ENCODE measurements at places on chromosomes 3 and 15. TPM values are rescaled to one million over a fixed set of nuclear protein-coding genes. Genes with fewer than 3 reads are reported as not detected.
A peak's percentile ranks its signal among the peaks of the same experiment; 100 is the strongest.

PRRT3 gene
- 1.2 TPM for total RNA-seq

DNA sequence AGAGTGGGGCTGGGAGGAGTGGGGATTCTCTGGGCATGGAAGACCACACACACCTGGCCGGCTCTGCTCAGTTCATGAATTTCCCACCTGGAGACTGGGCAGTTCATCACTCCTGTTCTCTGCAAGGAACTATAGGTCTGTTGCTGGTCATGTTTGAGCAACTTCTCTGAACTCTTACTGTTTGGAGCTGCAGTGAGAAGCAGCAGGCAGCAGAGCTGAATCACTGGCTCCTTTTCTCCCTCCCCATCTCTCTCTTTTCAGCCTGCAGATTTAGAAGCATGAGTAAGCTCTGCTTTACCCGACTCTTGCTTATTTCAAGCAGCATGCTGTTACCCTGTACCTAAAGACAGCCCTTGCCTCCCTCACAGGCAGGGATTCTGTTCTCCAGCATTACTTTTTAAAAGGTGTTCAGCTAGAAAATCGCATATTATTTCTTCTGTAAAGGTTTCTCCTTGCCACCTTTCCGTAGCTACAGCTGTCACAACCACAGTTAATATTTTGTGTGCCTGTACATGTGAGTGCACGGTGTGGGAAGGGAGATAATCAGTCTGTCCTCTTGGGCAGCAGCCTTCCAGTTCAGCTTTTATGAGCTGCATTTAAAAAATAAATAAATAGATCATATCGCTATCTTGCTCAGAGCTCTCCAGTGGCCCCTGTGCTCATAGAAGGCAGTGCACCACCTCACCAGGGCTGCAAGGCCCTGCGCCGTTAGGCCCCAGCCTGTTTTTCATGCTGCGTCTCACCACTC, 131.6 kb downstream of the CHCHD6 start:
- H3K27me3 ChIP-seq = no peaks in the 10 kb centered on the region
- no peak overlapping the region for H3K4me3 ChIP-seq
- no peaks in the 10 kb centered on the region for H3K4me1 ChIP-seq
- no peak overlapping the region for H3K27ac ChIP-seq
- no peak for DNase-seq

GRCh38 chr15:51386029-51386428, 44.6 kb downstream of the GLDN start:
- DNase-seq = no peak
- H3K27me3 ChIP-seq = no peaks in the 10 kb centered on the region
- H3K4me1 ChIP-seq = no peaks in the 10 kb centered on the region
- no peak overlapping the region for H3K4me3 ChIP-seq

- peak within 1 kb of the TSS; percentile 79 for H3K4me3 ChIP-seq
- H3K36me3 ChIP-seq = no peaks in the 10 kb centered on the region
- DNase-seq = peak; percentile 78
- peaks cover 5% of the 10 kb centered on the region for H3K4me1 ChIP-seq
These were observed at the start of gene PLOD2 for GRCh38 chr3:146160964-146161662. TSS of gene PLOD2 (minus strand) at chr3:146161184. CDS start at chr3:146160989, 195 bp downstream.

DNA sequence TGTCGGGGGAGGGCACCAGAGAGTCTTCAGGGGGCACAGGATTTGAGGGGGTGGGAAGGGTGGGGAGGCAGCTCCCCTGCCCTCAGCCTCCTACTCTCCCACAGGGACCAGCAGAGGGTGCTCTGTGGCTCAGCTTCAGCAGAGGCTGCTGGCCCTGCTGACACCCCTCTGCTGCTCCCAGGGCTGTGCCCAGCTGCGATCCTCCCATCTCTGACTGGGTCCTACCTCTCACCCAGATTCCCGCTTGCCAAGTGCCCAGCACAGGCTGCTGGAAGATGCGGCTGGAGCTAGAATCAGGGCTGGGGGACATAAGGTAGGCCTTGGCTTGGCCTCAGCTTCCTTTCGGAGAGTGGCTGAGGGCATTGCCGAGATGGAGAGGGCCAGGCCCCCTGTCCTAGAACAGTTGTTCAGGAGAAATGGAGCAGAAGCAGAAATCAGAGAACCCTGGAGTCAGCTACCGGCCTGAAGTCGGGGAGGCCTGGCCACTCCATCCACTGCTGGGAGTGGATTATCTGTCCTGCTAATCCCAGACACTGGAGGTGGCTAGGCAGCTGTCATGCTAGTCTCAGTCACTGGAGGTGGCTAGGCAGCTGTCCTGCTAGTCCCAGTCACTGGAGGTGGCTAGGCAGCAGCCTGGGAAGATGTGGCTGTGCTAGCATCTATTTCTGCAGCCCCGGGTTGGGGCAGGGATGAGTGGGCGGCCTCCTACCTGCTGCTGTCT, 3.9 kb downstream of the GRM2 start:
- H3K27me3 ChIP-seq = no peaks in the 10 kb centered on the region
- no peak overlapping the region for H3K27ac ChIP-seq
- H3K4me1 ChIP-seq = peaks cover 6% of the 10 kb centered on the region
- no peaks in the 10 kb centered on the region for H3K36me3 ChIP-seq

DNA sequence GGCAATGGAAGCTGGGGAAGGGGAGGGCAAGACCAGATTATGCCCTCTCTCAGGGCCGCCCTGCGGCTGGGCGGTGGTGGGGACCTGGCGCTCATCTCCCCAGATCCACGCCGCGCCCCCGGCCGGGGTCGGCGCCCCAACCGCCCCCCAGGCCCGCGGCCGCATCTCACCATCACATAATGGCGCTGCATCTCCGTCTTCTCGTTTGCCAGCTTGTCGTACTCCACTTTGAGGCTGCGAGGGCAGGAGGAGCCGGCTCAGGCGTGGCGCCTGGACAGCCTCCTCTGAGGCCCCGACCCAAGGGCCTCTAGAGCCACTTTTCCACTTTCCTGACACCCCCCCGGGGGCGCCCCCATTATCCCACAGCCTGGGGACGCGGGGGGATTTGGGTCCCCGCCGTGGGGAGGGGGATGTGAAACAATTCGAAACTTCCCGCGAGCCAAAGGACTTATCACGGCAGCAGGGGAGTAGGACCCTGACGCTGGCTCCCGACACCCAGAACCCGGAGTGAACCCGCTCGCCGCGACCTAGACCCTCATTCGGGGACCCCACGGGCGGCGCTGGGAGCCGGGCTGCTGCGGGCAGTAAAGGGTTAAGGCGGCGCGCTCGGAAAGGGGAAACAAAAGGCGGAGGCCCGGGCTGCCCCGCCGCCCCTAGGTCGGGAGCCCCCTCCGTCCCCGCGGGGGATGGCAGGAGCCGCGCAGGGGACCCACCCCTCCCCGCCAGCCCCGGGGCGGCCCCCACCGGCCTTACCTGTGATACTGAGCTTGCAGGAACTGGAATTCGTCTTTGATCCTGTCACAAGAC, 2.1 kb downstream of the TLE3 start:
- no peaks in the 10 kb centered on the region for H3K36me3 ChIP-seq
- no peak for DNase-seq
- H3K4me3 ChIP-seq = peak overlapping the region; percentile 68
- H3K27me3 ChIP-seq = no peaks in the 10 kb centered on the region

DNA sequence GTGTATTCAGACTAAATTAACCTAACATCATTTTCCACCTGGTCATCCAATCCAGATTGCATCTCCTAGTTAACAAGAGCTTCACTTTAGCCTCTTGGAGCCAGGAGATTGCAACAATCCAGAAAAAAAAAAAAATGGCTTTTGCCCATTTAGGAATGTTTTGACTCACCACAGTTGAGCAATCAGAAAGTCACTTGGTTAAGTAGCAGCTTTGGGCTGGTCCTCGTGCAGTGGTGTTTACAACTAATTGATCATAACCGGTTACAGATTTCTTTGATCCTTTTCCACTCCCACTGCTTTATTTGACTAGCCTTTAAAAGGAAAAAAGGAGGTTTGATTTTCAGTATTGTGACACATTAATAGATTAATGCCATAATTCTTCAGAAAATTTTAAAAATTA, 688.8 kb upstream of the CCDC54 start:
- H3K27ac ChIP-seq = no peak overlapping the region
- no peak for DNase-seq
- no peaks in the 10 kb centered on the region for H3K4me1 ChIP-seq
- no peaks in the 10 kb centered on the region for H3K36me3 ChIP-seq
- H3K27me3 ChIP-seq = no peaks in the 10 kb centered on the region

PLA2G4E gene
- not detected for total RNA-seq

DNA sequence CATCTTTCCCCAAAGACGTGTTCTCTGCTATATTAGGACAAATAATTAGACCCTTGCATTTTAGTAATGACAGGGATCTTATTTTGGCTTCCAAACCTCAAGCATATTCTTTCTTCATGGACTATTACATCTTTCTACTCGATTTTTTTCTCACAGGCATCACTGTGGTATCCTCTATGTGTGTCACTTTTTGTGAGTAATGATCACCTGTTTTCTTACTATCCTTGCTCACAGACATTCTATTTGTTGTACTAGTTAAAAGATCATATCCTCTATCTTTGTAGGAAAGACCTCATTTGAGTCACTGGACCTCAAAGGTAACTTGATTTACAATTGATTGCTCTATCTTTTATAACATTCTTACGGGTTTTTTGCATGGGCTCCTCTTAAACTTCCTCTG, 6.8 kb downstream of the C3orf80 start:
- DNase-seq = no peak
- no peak overlapping the region for H3K4me3 ChIP-seq
- no peak overlapping the region for H3K27ac ChIP-seq
- peaks cover 7% of the 10 kb centered on the region for H3K27me3 ChIP-seq
- H3K4me1 ChIP-seq = no peaks in the 10 kb centered on the region

DNA sequence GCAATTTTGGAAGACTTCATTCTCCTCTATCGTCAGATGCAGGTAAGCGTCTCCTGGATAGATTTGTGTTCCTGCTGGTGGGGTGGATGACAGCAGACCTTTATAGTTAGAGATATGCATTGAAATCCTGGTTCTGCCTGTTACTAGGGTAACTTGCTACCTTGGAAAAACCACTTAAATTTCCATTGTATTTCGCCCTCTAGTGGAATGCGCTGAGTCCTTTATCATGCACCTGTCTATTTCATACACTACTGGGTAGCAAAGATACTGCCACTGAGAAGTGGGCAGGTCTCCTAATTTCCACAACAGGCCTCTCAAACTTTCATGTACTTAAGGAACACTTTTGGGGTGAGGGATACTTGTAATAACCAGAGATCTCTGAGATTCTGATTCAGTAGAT, 209.5 kb upstream of the SUCLG2 start:
- H3K4me3 ChIP-seq = no peak overlapping the region
- no peaks in the 10 kb centered on the region for H3K4me1 ChIP-seq
- H3K27me3 ChIP-seq = no peaks in the 10 kb centered on the region
- DNase-seq = no peak

DNA sequence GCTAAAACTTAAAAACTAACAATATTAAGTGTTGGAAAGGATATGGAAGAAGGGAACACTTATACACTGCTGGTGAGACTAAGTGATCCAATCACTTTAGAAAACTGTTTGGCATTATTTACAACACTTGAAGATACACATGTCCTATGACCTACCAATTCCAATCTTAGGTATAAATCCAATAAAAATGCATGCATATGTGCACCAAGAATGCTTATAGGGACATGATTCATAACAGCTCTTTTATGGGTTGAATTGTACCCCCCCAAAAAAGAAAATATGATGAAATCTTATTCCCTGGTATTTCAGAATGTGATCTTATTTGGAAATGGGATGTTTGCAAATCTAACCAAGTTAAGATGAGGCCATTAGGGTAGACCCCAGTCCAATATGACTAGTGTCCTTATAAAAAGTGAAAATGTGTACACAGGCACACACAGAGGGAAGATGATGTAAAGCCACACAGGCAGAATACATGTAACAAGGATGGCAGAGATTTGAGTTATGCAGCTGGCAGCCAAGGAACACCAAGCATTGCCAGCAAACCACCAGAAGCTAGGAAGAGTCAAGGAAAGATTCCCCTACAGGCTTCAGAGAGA, 15.3 kb downstream of the CCR8 start:
- no peak for DNase-seq
- H3K36me3 ChIP-seq = no peaks in the 10 kb centered on the region
- no peaks in the 10 kb centered on the region for H3K27me3 ChIP-seq

CALML4 gene
- total RNA-seq = 0.88 TPM

DNA sequence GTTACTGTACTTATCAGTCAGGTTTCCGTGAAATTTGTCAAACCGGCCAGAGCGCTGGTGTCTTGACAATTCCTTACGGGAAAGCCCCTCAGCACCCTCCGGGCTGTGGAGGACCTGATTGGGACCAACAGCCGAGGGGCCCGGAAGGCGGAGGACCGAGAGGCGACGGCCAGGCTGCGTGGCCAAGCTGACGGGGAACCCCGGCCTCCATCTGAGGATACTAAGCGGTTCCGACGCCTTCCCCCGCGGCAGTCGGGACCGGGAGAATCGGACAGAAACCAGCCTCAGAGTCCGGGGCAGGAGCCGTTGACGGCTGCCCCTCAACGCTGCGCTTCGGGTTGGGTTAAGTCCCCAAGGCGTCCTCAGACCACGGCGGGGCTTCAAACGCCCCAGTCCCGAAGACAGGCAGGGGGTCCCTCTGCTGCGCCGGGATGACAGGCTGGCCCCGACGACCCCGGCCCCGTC, 499 bp downstream of the ALDH1A2 start:
- H3K27ac ChIP-seq = peak overlapping the region; percentile 96
- peak overlapping the region; percentile 60 for H3K4me3 ChIP-seq
- no peaks in the 10 kb centered on the region for H3K4me1 ChIP-seq

DNA sequence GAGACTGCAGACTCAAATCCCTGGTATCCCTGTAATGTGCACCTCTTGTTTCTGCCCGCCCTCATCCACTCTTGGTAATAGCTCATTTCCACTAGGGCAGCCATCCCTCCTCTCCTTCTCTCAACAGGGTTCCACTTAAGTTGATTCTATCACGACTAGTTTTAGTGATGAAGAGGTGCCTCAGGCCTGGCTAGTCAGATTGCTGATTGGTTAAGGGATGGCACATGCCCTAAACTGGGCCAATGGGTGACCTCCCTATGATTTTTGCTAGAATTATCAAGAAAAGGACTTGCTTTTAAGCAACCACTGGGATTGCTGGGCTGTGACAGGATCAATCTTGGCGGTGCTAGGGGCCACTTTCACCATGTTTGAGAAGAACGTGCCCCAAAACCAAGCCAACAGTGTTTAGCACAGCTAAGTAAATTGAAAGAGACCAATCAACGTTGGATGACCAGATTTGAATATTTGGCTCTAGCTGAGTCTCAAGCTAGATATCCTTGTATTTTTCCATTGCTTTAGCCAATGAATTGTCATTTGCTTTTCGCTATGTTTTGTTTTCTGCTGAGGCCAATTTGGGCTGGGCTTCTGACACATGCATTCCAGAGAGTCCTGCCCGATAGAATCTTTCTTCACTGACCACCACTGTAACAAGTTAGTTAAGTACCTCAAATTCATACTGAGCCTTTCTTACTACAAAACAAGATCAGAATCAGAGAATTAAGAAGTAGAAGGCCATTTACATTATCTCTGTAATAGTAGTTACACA, 131.0 kb downstream of the PDZRN3 start:
- H3K27ac ChIP-seq = peak overlapping the region; percentile 33
- no peak overlapping the region for H3K4me3 ChIP-seq
- H3K36me3 ChIP-seq = no peaks in the 10 kb centered on the region
- no peaks in the 10 kb centered on the region for H3K27me3 ChIP-seq
- DNase-seq = no peak
- H3K4me1 ChIP-seq = peaks cover 7% of the 10 kb centered on the region

GRCh38 chr3:54139630-54140029, 17.3 kb downstream of the CACNA2D3 start:
- no peak overlapping the region for H3K4me3 ChIP-seq
- no peaks in the 10 kb centered on the region for H3K27me3 ChIP-seq
- H3K36me3 ChIP-seq = no peaks in the 10 kb centered on the region
- no peaks in the 10 kb centered on the region for H3K4me1 ChIP-seq
- no peak overlapping the region for H3K27ac ChIP-seq
- no peak for DNase-seq

CCDC54 gene
- total RNA-seq = not detected

All from uterus (tissue), 4 donors.